Pancreas (tissue), 10 donors: ENCODE measurements at places on chromosomes 12 and 14. TPM values are rescaled to one million over a fixed set of nuclear protein-coding genes. Genes with fewer than 3 reads are reported as not detected.

The HCAR2 gene
- 0.05 TPM for polyA plus RNA-seq

The SSPN gene
- polyA plus RNA-seq, result 2.1 TPM

The LMNTD1 gene
- 0.70 TPM for polyA plus RNA-seq

DNA sequence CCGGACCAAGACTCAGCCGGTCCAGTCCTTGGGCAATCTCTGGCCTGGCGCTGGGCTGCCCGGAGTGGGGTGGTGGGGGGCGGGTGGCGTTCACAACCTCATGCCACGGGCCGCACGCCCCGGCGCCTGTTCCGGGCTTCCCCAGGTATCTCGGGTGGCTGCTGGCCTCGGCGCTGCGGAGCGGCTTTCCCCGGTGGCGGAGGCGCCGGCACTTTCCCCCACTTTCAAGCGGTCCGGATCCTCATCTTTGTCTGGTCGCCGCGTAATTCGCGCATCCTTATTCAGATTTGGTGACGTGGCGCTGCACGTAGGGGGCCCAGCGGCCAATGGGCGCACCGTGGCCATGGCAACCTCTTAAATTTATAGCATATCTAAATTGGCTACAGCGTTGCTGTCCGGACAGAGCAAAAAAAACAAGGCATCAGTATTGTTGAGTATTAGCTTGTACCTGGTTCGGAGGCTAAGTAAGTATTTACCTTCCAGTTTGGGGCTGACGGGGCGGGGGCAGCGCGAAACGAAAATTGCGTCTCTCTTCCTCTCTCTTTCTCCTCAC is at the start of gene LHX5:
Gene LHX5, minus strand, starts transcription at position 253 of the 553 bp plus-strand sequence. CDS start 373 bp downstream, outside the sequence.
- DNase-seq, result no peak

DNA sequence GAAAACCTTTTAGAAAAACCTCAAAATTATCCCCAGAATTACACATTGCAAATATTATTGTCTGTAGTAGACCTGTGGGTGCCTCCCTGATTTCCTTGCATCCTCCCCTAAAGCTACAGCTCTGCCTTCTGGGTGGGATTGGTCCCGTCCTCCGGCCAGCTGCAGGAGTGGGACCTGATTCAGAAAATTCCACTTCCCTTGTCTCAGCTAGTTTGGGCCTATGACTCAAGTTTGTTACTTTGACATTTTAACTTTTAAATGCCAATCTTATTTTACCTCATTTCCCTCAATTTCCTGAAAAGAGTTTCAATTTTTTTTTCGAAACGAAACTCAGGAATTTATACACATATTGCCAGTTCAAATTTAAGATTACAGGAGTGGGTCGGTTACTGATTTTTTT is 13.2 kb upstream of the SLC41A2 start:
- DNase-seq, result no peak

DNA sequence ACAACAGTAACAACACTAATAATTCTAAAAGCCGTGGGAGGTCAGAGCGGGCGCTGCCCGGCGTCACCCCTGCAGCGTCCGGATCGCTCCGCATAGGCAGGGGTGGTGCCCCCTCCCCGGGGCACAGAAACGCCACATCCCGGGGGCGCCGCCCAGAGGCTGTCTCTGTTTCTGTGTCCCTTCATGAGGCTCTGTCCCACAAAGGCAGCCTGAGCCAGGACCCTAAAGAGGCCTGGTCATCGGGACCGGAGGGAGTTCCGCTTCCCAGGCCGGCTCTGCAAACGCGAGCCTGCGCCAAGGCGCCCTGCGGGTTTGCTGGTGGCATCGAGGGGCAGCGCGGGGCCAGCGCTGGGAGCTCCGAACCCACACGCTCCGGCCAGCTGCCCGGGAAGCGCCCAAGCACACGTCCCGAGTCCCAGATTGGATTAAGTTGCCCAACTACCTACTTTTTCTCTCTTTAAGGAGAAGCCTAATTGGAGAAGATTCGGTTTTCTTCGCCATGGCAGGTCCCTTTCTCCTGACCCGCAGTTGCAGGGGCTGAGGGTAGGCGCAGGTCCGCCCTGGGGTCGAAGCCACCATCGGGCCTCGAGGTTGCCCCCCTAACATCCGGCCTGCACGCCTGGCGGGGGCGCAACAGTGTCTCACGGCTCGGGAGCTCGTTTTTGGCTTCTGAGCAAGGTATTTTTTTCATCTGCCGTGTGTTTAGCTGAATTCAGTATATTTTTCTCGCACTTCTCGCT is 421.7 kb downstream of the VRK1 start:
- no peak for DNase-seq

DNA sequence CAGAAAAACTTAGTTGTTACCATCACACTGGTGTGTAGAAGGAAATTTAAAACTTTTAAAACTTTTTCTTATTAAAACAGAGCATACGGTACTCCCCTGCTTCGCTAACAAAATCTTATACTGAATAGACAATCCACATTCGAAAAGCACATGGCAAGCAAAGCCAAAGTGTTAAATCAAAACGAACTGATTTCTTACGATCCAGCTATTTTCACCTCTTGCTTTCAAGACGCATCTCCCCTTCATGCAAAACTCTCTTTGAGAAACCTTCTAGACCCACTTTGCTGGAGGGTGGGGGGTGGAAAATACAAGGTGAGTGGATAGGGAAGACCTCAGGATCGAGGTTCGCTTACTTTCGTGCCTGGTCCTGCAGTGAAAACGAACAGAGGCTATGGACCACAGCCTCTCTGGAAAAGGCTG is 328 bp downstream of the INTS13 start:
- no peak for DNase-seq

GRCh38 chr12:104355630-104356029 is 52.1 kb downstream of the EID3 start:
- no peak for DNase-seq
